NCI-H460 (cell line): ENCODE measurements at places on chromosomes 5 and 9. TPM values are rescaled to one million over a fixed set of nuclear protein-coding genes. Genes with fewer than 3 reads are reported as not detected.

The ADAMTS12 gene
- total RNA-seq = 0.92 and 1.6 TPM in 2 replicates

The LMX1B gene
- total RNA-seq = 1.2 and 1.9 TPM in 2 replicates

The TXNDC8 gene
- not detected in 2 replicates for total RNA-seq

The PLAC8L1 gene
- not detected in 2 replicates for total RNA-seq

The PIP5KL1 gene
- total RNA-seq = 2.8 and 4.5 TPM in 2 replicates

The TAL2 gene
- total RNA-seq = not detected in 2 replicates

The GOLM1 gene
- total RNA-seq = 91.4 and 111 TPM in 2 replicates

The MAMDC2 gene
- not detected in 2 replicates for total RNA-seq

The VLDLR gene
- 14.5 and 21.5 TPM in 2 replicates for total RNA-seq

The PCDHA11 gene
- total RNA-seq = not detected in 2 replicates

The CCDC180 gene
- 0.32 and 1.9 TPM in 2 replicates for total RNA-seq

The F12 gene
- total RNA-seq = 10.9 and 12.8 TPM in 2 replicates

The GLDC gene
- total RNA-seq = 4.4 and 5.5 TPM in 2 replicates

The HNRNPAB gene
- total RNA-seq = 110 and 135 TPM in 2 replicates

The IFNA2 gene
- not detected in 2 replicates for total RNA-seq

The LCN9 gene
- not detected in 2 replicates for total RNA-seq

The FBXO10 gene
- total RNA-seq = 2.0 and 2.7 TPM in 2 replicates

The PITX1 gene
- 45.3 and 61.7 TPM in 2 replicates for total RNA-seq

The KIF24 gene
- total RNA-seq = 2.4 and 2.5 TPM in 2 replicates

The PCDHB14 gene
- 2.7 and 2.8 TPM in 2 replicates for total RNA-seq

The OR1J2 gene
- 0.22 TPM in 1 of 2 replicates, not detected in the other for total RNA-seq

The NTNG2 gene
- 0.07 and 0.09 TPM in 2 replicates for total RNA-seq

The DRD1 gene
- not detected in 2 replicates for total RNA-seq
